ENCODE measurements at places on chromosomes 2 and 18. TPM values are rescaled to one million over a fixed set of nuclear protein-coding genes. Genes with fewer than 3 reads are reported as not detected.

Gene GNAL
- total RNA-seq: 1.1 TPM

GRCh38 chr2:121707920-121708361 lies 28.7 kb downstream of the NIFK start:
- H3K4me3 ChIP-seq: no peak overlapping the region
- H3K4me1 ChIP-seq: no peaks in the 10 kb centered on the region
- no peaks in the 10 kb centered on the region for H3K27me3 ChIP-seq
- no peaks in the 10 kb centered on the region for H3K36me3 ChIP-seq

- H3K4me3 ChIP-seq: no peak overlapping the region
- H3K4me1 ChIP-seq: no peaks in the 10 kb centered on the region
- DNase-seq: no peak
- H3K36me3 ChIP-seq: no peaks in the 10 kb centered on the region
- no peaks in the 10 kb centered on the region for H3K27me3 ChIP-seq
- no peak overlapping the region for H3K27ac ChIP-seq
Measured at GRCh38 chr2:76268902-76269620, 558.3 kb upstream of the GCFC2 start.

DNA sequence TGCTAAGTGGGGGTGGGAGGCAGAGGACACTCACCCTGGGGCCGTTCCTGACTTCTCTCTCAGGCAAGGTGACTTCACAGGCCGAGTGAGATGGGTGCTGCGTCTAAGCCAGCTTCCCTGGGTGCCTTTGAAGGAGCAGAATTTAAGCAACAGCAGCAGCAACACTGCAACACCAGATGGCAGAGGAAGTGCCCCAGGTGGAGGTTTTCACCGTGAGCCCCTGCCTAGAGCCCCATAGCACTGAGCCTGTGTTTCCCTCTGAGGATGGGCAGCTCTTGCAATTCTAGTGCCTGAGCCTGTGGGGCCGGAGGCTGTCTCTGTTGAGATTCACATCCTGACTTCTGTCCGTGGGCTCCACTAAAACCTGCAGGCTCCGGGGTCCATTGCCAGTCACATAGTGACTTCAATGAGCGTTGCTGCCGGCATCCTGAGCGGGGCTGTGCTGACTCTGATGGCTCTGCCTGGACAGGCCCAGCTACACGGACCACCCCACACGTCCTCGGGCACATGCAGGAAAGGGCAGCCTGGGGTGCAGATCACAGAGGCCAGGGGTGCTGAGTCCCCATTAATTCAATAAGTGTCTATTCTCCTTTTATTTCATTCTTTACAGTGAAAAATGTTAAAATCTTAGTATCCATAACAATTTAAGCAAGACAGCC lies 218.8 kb downstream of the SNTG2 start:
- peaks cover 7% of the 10 kb centered on the region for H3K4me1 ChIP-seq
- no peak overlapping the region for H3K27ac ChIP-seq
- peaks cover 23% of the 10 kb centered on the region for H3K27me3 ChIP-seq
- DNase-seq: no peak
- no peaks in the 10 kb centered on the region for H3K36me3 ChIP-seq

DNA sequence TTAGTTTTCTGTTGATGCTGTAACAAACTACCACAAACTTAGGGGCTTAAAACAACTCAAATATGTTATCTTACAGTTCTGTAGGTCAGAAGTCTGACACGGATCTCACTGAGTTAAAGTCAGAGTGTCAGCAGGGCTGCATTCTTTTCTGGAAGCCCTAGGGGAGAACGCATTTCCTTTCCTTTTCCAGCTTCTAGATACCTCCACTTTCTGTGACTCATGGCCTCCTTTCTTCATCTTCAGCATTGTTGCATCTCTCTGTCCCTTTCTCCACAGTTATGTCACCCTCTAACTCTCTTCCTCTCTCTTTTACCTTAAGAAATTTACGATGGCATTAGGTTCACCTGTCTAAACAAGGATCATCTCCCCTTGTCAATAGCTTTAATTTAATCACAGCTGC lies 13.3 kb upstream of the PPP4R1 start:
- H3K36me3 ChIP-seq: no peaks in the 10 kb centered on the region
- no peaks in the 10 kb centered on the region for H3K27me3 ChIP-seq
- no peak overlapping the region for H3K4me3 ChIP-seq
- no peak overlapping the region for H3K27ac ChIP-seq

DNA sequence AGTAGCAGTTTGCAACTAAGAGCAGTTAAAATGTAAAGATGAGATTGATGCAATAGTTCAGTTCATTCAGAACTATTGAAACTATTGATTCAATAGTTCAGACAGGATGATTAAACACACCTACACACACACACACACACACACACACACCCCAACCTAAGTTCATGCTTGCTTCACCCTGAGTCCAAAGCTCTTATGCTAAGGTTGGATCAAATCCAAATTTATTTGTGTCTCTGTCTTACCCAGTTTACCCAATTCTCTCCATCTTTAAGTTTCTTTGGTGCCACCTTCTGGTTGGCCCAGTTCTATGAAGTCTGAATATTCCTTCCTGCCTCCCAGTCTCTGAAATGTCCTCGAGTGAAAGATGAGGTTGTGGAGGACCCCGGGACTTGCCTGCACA lies 5.1 kb downstream of the SERPINB8 start:
- no peak for DNase-seq
- peaks cover 16% of the 10 kb centered on the region for H3K4me1 ChIP-seq
- H3K4me3 ChIP-seq: no peak overlapping the region
- no peak overlapping the region for H3K27ac ChIP-seq
